ENCODE measurements at places on chromosomes 6 and 20.

GRCh38 chr20:63441136-63442099, 31.0 kb downstream of the KCNQ2 start:
- DNase-seq = no peak

- DNase-seq = no peak
Observed at GRCh38 chr6:3957321-3957720, 108.1 kb downstream of the FAM50B start.

- DNase-seq = no peak
Observed at GRCh38 chr6:132392270-132392646, 9.0 kb downstream of the MOXD1 start.

DNA sequence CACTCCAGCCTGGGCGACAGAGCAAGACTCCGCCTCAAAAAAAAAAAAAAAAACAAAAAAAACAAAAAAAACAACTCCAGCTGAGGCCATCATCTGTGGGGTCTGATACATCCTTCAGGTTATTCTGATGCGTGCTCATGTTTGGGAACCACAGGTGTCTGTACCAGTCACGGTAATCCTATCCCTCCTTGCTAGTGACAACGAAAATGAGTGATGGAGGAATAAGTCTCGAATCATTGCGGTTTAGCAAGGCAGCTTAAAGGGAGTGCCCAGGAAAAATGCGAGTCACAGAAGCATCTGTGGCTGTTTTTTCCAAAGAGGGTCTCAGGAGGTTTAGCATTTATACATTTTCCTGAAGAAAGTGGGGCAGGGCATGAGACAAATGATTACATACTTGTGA, 48.8 kb downstream of the MCUR1 start:
- peak; percentile 56 for DNase-seq

- DNase-seq = no peak
Observed at GRCh38 chr6:24890471-24890870, 45.3 kb downstream of the RIPOR2 start.

GRCh38 chr6:152404086-152404857, 232.9 kb downstream of the SYNE1 start:
- no peak for DNase-seq

GRCh38 chr6:96157018-96157565, 141.3 kb downstream of the FUT9 start:
- DNase-seq = no peak

DNA sequence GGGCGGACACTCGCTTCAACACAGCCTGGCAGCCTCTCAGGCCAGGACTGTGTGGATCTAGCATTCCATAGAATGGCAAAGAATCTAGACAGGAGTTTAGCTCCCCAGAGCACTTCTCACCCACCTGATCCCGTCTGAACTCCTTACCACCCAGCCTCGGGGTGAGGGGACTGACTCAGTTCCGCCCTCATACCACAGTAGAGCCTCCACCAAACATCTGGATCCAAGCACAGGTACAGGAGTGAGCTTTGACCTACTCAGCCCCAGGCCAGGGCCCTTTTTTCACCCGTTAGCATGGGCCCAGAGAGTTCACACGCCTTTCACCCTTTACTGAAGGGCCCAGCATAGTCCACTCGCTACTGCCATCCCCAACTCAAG, 715 bp downstream of the PSMF1 start:
- no peak for DNase-seq

DNA sequence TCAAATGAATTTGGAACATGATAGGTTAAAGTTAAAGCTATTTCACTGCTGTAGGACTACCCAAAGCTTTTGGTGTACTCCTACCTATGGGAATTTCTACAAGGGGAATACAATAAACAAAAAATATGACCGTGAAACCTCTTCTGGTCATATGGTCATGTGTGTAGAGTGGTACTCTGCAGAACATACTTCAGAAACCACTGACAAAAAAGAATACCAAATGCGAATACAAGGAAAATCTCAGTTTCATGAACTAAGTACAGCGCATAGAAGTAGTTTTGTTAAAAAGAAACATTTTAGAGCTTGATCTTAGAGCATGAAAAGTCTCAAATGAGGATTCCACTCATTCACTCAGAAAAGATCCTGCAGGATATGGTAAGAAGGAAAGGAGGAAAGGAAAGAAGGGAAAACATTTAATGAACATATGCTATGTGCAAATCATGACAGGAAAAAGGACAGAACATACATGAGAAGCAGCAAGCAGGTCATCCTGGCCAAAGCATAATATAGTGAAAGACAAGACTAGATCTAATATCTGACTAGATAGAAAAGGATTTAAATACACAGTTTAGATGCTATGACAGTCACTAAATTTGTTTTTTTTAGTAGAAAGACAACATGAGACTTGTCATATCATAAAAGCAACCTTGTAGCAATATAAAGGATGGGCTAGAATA, 36.5 kb downstream of the SNX14 start:
- DNase-seq = no peak

GRCh38 chr6:23370051-23370450, 756.0 kb upstream of the NRSN1 start:
- no peak for DNase-seq

DNA sequence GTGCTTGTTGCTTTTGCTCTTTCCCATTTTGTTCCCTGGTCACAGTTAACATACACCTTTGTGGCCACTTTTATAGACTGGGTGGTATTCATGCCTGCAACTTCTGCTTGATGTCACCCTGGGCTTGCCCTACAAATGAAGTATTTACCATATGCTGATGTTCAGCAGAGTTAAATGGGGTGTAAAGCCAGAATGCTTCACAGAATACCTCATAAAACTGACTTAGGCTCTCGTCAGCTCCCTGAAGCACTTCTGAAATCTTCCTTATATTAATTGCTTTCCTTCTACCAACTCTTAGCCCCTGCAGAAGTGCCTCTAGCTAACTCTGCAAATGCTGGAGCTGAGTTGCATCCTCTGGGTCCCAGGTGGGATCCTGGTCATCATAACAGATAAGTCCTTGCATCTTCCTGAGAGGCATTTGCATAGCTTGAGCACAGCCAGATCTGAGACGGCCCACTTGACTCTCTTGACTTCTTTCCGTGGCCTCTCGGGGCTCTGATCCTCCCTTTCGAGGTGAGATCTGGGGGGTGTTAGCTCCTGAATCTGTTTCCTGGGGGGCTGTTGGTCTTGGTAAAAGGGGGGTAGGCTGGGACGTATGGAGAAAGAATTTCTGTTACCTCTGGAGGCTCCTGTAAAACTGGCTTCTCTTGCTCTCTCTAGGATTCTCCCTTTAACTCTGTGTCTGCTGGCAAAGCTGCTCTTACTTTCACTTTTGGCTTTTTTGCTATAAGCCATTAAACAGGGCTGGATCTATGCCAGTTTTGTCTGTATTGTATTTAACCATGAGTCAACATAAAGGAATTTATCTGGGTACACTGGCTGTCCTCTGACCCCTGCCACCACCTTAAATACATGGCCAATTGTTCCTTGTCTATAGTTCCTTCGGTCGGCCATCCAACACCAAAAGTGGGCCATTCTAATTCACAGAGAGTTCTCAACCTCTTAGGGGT, 223.0 kb upstream of the SYNCRIP start:
- no peak for DNase-seq

DNA sequence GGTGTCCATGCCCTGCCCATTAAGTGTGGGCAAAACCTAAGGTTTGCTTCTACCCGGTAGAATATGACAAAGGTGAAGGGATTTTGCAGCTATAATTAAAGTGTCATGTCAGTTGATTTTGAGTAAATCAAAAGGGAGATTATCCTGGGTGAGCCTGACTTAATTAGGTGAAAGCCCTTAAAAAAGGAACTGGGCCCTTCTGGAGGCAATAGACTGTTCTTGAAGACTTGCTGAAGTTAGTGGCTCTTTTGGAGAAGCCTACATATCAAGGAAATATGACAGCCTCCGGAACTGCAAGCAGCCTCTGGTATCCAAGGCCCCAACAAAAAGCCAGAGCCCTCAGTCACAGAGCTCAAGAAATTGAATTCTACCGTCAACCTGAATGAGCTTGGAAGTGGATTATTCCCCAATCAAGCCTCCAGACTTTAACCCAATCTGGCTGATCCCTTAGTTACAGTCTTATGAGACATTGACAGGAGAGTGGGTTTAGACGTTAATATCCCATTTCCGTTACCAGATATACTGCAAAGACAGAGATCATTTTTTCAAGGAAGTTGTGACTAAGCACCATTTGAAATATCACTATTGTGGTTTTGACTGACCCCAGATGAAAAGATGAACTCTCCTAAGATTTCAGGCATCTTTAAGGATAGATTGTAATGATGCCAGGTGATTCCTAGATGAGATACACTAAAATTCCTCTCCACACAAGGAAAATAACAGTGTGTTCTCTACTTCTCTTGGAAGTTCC, 303.4 kb downstream of the PLCB1 start:
- DNase-seq = no peak

- peak; percentile 92 for DNase-seq
Observed at GRCh38 chr6:106360410-106360988, at the start of gene CRYBG1. CRYBG1 (plus strand) TSS chr6:106360717; CDS start chr6:106360909, 192 bp downstream.

DNA sequence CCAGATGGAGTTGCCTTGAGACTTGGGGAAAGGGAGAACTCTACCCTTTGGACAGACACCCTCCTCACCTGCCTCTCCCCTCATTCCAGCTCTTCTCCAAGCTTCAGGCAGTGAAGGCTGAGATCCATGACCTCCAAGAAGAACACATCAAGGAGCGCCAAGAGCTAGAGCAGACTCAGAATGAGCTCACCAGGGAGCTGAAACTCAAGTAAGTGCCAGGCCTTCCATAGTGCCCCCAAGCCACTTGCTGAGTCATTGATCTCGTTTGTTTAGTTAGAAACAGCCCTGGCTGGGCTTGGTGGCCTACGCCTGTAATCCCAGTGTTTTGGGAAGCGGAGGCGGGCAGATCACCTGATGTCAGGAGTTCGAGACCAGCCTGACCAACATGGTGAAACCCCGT, 39.2 kb downstream of the KIF3B start:
- DNase-seq = no peak

DNA sequence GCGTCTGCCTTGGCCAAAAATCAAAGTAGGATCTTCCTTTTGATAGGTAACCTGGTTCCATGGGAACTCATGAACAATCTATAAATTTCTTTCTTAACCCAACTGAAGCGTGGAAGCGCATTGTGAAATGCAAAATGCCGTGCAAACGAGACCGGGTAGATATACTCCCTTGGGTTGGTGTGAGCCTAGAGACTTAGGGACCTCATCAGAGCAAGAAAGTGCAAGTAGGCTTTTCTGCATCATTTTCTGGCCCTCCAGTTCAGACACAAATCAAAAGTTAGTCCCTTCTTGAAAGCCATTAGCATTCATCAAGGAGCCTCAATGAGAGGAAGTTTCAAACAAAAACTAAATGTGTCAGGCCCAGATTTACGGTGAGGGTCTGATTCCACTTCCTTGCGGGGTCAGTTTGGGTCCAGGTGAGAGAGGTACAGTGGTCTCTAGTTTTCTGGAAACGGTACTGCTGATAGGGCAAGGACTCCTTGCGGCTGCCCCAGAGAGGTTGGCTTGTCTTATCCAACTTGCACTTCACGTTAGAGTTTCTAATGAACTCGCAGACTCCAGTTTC, 5.3 kb upstream of the ZNF184 start:
- DNase-seq = peak; percentile 51

DNA sequence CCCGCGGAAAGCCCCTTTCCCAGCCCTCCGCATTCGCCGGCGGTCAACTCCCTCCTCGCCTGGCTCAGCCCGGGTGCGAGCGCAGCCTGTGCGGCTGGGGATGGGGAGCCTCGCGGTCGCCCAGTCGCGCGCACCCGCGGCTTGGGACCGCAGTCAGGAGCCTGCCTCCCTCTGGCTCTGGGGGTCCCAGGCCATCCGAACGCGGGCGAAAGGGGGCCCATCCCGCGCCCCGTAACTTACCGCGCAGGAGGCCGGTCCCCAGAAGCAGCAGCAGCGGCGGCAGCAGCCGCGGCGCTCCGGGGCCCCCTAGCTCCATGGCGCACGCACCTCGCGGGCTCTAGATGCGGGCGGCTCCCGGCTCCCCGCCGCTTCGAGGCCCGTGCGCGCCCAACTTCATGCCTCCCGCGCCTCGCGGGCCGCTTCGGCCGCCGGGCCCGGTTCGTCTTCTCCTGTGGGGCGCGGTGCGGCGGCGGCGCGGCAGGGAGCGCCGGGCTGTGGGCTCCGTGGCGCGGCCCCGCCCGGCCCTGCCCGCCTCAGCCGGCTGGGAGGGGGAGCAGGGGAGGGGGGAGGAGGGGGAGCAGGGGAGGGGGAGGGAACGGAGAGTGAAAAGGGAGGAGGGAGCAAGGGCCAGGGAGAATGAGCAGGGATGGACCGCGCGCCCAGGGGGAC, at the start of gene CHRNA4:
TSS of gene CHRNA4 (minus strand) at position 500 of the 669 bp plus-strand sequence. CDS start at position 316, 184 bp downstream.
- DNase-seq = no peak

DNA sequence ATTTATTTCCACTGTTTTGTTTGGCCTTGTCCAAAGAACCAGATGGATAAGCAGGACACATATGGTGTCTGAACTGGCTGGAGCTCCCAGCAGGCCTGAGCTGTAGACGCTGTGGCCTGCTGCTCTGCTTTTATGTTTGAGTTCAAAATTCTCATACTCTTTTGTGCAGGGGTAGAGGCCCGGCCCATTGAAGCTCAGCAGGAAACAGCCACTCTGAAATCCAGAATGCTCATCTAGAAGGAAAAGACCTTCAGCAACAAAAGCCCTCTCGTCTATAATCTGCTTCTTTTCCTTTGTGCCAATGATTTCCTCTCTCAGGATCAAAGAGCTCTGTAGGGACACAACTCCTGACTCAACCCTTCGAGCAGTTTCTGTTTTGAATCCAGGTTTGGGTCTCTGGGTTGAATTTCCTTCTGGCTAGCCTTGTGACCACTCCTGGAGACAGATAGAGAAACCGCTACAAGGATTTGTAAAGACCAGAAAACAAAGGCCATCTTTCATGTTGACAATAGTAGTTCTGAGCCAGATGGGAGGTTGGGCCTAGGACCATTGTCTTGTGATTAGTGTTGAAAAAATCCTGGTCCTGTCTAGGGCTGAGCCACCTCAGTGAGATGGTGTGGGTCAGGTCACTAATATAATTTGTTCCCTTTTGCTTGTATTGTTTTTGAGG, 446.7 kb downstream of the BCKDHB start:
- no peak for DNase-seq

DNA sequence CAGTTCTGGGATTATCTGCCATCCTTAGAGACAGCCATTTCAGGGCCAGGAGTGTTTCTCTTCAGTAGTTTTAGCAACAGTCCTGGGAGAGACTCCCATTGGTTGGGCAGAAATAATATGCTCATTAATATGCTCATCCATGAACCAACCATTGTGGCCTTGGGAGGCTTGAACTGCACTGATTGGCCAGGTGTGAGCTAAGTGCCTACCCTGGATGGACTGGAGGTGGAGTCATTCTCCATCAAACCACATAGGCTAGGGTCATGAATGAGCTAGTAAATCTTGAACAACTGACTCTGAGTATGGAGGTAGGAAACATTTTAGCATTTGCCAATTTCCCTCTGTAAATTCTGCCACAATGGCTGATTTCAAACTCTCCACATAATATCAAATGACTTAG, 70.2 kb upstream of the ZFP64 start:
- no peak for DNase-seq
